Activated CD4-positive, alpha-beta T cell treated with anti-CD3 and anti-CD28 coated beads, Interleukin-2, amount 50 U/mL, for 48 hours (primary cell): ENCODE measurements at places on chromosomes 11 and 22.
A peak's percentile ranks its signal among the peaks of the same experiment; 100 is the strongest.

GRCh38 chr11:95066716-95067038 lies at the start of gene SRSF8:
Gene SRSF8 (plus strand): TSS chr11:95066919. CDS start chr11:95067227, 308 bp downstream.
- DNase-seq = no peak

DNA sequence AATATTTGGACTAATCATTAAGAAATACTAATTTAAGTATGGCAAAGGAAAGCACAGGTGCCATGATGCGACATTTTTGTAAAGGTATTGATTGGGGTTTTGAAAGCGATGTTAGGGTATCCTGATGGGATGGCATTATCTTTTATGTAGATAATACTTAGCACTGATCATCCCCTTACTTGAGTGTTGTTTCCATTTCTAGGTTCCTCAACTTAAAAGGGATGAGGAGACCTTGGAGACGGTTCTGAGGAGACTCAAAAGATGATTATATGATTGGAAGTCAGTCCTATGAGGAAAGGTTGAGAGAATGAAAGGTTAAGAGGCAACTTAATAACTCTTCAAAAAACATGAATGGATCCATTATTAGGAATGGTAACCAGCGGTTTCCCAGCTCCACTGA lies 11.1 kb downstream of the KMT2A start:
- no peak for DNase-seq

- DNase-seq = no peak
Observed at GRCh38 chr11:14422814-14423182, 63.8 kb upstream of the RRAS2 start.

GRCh38 chr11:71473793-71474080 lies 20.7 kb downstream of the NADSYN1 start:
- no peak for DNase-seq

DNA sequence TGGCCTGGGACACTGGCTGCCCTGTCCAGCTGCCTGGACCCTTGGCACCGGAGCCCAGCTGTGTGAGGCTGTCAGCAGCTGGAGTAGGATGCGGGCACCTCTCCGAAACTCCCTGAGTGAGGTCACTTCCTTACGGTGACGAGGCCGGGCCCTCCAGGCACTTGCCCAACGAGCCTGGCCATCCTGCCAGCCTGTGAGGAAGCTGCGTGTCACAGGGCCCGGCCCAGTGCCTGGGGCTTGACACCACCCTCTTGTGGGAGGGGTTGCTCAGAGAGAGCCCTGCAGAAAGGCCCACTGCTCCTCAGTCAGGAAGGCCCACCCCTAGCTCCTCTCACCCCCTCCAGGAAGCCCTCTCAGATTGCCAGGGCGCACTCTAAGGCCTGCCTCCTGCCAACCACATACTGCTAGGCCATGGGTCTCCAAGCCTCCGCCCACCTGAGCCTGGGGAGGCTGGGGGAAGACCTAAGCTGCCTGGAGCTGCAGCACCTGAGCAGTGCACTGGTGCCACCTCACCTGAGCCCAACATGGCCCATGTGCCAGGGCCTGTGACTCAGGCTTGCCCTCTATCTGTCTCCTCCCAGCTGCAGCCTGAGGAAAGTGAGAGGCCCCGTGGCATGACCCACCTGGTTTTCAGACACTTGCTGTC lies 4.3 kb upstream of the PHLDA2 start:
- peak; percentile 69 for DNase-seq
